ENCODE measurements at places on chromosomes 5 and 9. TPM values are rescaled to one million over a fixed set of nuclear protein-coding genes. Genes with fewer than 3 reads are reported as not detected.

Gene FOXD4
- 0.13 TPM for total RNA-seq

Gene RALGPS1
- 3.4 TPM for total RNA-seq

Gene GRM6
- total RNA-seq, result not detected

Gene TIMD4
- 2.4 TPM for total RNA-seq

Data from activated CD4-positive, alpha-beta memory T cell treated with anti-CD3 and anti-CD28 coated beads, Interleukin-2, amount 10 ng/mL, durations not matched to agents 7 days and 5 days (primary cell).